ENCODE measurements at places on chromosomes 6 and 20. TPM values are rescaled to one million over a fixed set of nuclear protein-coding genes. Genes with fewer than 3 reads are reported as not detected.

DNA sequence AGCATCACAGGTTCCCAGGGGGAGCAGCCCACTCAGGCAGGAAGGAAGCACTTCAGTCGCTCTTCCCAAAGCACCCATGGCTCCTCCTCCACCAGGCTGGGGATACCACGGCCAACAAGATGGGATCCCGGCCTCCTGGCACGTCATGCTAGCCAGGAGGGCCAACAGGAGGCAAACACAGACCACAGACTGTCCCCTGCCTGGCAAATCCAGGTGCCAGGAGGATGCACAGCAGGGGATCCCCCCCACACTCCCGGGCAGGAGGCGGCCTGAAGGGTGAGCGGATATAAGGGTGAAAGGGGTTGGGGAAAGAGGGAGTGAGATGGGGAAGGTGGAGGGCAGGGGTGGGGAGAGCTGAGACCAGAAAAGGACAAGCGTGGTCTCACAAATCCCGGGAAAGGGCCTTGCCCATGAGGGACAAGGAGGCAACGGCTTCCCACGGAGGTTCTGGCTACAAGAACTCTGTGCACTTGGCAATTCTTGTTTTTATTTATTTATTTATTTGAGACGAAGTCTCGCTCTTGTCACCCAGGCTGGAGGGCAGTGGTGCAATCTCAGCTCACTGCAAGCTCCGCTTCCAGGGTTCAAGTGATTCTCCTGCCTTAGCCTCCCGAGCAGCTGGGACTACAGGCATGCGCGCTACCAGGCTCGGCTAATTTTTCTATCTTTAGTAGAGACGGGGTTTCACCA, 7.2 kb downstream of the PXDC1 start:
- no peak for DNase-seq

DNA sequence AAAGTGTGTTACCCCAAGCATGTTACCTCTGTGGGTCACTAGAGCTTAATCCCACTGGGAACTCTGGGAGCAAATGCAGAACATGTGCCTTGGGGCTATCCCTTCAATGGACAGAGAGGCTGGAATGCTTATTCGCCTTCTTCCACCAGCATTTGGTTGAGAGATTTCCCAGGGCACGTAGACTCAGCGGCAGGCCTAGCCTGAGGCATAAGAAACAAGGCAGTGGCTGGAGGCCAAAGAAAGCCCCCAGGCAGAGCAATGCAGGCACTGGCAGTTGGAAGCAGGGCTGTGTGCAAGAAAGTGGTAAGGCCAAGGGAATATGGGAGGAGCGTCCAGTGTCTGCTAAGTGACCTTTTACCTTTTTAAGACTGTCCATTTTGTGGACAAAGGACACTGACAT, 114.0 kb upstream of the FLRT3 start:
- no peak for DNase-seq

GRCh38 chr6:158892266-158892665, 73.1 kb upstream of the EZR start:
- no peak for DNase-seq

- DNase-seq: no peak
Measured at GRCh38 chr6:34855463-34855862, 32.4 kb downstream of the TAF11 start.

DNA sequence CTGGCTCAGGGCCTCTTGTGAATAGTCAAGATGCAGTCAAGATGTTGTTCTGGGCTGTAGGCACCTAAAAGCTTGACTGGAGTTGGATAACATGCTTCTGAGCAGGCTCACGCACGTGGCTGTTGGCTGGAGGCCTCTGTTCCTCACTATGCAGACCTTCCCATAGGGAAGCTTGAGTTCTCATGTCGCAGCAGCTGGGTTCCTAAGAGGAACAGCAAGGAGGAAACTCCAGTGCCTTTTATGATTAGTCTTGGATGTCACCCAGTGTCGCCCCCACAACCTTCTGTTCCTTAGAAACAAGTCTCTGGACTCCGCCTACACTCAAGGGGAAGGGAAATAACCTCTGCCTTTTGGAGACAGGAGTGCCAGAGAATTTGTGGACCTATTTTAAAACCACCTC, 210.7 kb downstream of the BCAS1 start:
- DNase-seq: no peak

- no peak for DNase-seq
Measured at GRCh38 chr6:48994811-48995210, 468.2 kb downstream of the MMUT start.

DNA sequence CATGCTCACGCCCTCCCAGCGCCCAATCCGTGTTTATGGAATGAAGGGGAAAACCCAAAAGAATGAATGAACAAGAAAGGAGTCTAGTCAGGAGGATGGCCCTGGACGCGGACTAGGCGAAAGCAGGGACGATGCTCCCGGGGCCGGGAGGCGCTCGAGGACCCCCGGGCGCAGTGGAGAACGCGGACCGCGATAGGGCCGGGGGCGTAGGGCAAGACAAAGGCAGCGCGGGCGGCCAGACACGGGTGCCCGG, 758 bp downstream of the GCLC start:
- no peak for DNase-seq

- DNase-seq: no peak
Measured at GRCh38 chr6:9417400-9417799, 982.1 kb upstream of the SLC35B3 start.

DNA sequence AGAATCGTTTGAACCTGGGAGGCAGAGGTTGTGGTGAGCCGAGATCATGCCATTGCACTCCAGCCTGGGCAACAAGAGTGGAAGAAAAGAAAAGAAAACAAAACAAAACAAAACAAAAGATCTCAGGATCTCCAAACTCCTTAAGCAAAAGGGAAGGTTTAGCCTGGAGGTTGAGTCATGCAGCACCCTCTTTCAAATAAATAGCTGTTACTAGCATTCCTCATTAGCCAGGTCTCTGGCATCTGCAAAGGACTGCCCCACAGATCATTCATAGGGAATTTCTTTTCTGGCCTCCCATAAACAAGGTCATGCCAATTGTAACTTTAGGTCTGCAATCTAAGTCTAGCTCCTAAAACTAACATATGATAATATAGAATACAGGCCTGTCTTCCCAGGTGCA, 37.2 kb downstream of the EDN1 start:
- no peak for DNase-seq

DNA sequence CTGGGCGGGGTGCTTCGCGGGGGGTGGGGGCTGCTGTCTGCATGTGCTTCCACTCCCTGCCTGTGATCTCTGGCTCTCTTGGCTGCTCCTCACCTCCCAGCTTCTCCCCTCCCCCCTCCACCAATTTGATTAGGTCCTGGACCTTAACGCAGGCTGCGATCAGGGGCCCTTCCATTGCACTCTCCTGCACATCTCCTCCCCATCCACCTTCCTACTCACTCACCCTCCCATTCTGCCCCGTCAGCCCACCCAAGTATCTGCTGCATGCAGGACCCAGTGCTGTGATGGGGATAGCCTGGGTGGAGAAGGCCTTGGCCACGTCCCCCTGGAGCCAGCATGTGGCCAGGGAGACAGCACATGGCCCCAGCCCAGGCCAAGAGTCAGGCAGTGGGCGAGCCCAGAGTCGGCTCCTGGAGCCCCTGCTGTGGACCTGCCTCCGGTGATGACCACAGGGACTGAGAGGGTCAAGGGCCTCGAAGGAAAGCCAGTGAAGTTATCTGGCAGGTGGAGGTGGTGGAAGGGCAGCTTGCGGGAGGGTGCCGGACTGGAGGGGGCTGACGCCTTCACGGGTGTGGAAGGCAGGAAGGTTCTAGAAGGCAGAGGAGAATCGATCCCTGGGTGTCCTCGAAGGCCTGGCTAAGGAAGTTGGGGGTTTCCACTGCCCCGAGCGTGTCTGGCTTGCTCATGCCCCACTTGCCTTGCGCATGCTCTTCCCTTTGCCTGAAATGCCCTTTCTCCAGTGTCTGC, 40.7 kb downstream of the SRC start:
- DNase-seq: no peak

GRCh38 chr6:3884007-3884745, 35.0 kb downstream of the FAM50B start:
- no peak for DNase-seq

DNA sequence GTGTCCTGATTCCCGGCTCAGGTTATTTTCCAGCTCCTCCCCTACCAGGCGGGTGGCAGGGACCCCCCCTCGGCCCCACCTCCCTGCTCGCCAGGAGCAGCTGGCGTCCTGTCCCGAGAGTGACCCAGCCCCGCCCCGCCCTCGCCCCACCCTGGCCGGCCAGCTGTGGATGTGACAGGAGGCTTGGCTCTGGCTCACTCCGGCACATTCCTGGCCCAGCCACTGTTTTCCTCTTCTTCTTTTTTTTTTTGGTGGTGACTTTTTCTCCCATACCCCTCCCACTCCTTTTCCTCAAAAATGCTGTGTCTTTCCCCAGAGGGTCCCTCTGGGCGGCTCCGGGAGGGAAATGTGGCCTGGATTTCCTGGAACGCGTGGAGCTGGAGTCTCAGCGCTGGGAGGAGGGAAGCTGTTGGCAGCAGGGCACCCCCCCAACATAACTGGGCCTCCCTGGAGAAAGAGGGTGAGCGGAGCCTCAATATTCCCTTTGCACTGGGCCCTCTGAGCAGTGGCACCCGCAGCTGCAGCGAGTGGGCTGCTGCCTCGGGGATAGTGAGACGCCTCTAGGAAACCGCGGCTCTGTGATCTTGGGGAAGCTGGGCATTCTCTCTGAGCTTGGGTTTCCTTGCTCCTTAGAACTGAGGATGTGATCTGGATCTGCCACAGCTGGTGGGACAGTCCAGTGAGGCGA, 28.3 kb upstream of the CSNK2A1 start:
- DNase-seq: no peak

DNA sequence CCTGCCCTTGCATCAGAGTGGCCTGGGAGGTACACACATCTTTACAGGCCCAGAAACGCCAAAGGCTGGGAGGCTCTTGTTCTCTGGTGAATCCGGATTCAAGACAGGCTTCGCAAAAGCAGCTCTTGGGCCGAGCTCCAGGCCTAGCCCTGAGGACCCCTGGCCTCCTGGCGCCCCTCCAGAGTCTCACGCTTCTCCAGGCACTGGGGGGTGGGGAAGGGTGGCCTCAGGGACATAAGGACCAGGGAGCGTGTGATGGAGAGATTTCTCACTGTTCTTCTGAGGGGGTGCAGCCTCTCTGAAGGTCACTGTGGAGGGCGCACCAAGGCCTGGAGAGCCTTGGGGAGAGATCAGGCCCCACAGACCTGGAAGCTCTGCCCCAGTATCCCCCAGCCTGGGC, 349.2 kb downstream of the ZFAND3 start:
- DNase-seq: no peak

DNA sequence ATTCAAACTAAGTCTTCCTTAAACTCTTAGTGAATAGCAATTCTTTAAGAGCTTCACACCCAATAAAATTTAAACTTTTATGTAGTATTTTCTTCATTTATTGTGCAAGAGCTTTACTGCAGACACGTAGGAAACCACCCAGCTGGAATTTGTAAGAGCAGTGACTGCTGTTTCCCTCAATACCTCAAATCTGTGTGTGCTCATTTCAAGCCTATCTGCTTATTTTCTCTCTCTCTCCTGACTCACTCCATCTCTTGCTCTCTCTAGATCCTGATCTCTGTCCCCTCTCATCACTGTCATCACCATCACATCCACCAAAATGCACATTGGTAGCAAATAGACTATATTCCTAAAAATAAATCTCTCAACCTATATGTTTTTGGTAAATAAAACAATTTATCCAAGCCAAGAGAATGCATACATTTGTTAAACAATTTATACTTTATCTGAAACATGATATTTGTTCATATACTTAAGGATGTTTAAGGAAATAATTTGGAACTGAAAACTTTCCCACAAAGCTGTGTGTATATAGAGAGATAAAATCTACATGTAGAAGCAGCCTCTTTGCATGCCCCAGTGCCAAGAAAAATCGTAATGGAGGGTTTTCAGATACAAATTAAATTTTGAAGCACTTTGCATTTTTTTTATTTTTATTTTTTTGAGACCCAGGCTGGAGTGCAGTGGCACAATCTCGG, 273.0 kb downstream of the TFAP2A start:
- DNase-seq: no peak

DNA sequence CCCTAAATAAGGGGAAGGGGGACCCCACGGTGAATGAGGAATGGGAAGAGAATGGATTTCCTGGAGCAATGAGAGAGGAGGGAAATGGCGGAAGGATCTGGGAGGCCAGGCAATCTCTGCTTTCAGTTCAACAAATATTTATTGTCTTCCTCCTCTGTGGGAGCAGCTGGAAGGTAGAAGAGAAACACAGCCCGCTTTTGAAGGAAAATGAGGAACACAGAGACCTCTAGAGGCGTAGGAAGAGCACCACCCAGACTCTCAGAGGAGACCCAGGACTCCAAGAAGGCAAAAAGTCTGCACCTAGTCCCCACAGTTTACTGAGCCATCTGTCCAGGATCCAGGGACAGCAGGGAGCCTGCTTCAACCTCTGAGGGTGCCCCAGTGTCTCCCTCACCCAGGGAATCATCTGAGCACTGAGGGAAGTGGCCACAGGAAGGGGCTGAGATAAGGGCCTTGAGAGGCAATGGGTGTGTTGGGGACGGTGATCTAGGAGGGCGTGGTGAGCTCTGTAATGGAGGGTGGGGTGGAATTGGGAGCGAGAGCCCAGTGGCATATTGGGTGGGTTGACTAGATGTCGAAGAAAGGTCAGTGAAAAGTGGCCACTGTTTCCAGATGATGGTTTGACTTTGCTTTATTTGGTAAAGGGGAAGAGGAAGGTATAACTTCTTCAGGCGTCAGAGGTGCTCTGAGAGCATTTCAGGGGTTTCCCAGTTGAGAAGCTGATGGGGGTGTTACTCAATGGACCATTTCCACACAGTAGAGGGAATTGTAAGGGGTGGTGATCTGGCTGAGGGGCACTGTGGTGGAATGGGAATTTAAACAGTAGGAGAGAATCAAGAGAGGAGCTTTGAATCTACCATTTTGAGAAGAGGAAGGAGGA, 610 bp downstream of the PSORS1C1 start:
- DNase-seq: no peak

Gene FGD2
- 13.4 TPM for total RNA-seq

Gene DNAH8
- total RNA-seq: under 0.01 TPM

Gene GNMT
- not detected for total RNA-seq

Gene DZANK1
- 1.1 TPM for total RNA-seq

Gene MUC22
- total RNA-seq: 9.1 TPM

Data from esophagus squamous epithelium (tissue), 5 donors.